ENCODE measurements at places on chromosomes 6 and 20.
A peak's percentile ranks its signal among the peaks of the same experiment; 100 is the strongest.

- no peak for DNase-seq
Observed at GRCh38 chr6:29211488-29211887, 40.8 kb downstream of the OR2J2 start.

GRCh38 chr6:55713436-55713835, 134.4 kb upstream of the HMGCLL1 start:
- no peak for DNase-seq

DNA sequence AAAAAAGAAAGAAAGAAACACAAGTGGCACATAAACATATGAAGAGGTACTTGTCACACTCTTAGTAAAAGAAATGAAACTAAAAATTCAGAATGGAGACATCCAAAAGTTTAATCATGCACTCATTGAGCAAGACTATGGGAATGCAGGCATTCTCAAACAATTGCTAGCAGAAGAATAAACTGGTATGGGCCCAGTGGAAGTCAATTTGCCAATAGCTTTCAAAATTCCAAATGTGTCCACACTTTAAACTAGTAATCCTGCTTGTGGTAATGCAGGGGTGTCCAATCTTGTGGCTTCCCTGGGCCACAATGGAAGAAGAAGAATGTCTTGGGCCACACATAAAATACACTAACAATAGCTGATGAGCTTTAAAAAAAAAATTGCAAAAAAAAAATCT, 97.4 kb downstream of the EPB41L2 start:
- DNase-seq: no peak

DNA sequence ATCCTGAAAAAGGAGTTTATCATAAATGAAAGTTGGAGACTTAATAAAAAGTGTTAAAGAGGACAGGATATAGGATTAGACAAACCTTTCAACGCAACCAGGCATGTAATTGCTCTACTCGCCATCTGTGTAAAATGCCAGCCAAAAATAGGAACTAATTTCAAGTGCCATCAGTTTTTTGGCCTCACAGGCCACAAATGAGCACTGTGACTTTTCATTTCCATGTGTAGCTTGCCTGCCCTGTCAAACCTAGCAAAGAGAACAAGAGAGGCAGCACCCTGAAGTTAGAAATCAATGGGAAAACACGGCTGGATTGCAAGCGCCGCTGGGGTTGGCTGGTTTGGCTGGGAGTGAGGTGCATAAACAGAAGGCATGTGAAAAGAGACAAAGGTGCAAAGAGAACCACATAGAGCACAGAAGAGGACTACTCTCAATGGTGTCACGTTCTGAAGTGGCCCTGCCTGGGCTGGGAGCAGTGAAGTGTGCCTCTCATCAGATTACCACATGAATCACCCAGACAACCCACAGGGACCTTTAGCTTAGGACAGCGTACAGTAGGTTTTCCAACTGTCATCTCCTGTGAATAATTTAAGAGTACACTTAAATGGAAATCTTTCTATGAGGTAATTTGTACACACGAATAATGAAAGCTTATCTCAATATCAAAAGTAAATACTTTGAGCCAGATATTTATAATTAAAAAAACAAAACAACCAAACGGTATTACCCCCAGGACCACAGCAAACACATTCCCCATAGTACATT, 78.0 kb upstream of the NHSL1 start:
- DNase-seq: no peak

DNA sequence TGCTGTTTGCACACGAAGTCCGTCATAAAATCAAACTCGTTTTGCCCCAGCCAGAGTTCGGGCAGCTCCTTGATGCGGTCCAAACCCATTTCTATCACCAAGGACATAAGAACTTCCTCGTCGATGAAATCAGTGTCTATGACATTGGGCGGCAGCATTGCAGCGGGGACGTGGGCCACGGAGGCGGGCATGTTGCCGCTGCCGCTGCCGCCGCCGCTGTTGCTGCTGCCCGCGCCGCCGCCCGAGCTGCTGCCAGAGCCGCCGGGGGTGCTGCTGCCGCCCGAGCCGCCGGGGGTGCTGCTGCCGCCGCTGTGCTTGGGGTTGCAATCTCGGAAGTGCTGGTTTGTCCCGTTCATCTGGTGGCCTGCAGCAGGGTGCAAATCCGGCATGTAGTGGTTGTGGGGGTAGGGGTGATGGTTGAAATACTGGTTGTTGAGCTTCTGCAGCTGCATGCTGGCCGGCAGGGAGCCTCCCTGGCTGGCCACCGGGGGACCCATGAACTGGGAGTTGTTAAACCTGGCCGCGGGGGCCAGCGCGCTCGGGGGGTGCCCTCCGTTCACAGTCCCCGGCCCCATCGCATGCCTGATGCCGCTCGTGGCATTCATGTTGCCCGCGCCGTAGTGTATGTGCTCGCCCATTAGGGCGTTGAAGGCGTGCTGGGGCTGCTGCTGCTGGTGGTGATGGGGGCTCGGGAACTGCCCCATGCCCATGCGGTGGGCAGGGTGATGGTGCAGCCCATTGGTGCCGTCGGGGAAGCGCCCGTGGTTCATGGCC, 1.1 kb downstream of the CITED2 start:
- DNase-seq: peak; percentile 74

DNA sequence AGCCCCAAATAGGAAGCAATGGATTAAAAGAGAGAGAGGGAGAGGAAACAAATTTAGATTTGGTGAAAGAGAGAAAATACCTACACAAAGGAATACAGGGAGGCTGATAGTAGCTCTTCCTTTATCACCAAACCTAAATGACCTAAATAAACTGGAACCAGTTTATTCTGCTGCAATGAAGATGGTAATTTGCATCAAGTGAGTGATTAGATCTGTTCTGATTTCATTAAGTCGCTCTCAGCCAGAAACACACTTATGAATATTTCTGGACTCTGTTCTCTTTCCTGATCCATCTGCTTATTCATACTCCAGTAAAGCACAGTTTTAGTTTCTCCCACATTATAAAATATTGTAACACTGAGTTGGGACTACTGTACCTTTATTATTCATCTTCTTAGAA, 83.4 kb upstream of the BMP5 start:
- DNase-seq: no peak

DNA sequence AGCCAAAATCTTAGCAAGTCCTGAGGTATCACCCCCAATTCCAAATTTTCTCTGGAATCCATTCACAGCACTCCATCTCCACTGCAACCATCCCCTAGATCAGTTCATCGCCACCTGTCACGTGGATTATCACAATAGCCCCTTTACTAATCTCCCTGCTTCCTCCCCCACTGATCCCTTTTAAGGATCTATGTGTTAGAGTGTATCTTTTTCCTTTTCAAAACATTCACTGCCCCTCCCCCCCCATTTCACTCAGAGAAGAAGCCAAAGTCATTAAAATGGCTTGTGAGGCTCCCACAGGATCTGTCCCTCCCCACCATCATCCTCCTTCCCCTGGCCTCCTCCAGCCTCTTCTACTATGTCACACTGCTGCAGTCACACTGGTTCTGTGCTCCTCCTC, 18.4 kb upstream of the SPAG4 start:
- no peak for DNase-seq

DNA sequence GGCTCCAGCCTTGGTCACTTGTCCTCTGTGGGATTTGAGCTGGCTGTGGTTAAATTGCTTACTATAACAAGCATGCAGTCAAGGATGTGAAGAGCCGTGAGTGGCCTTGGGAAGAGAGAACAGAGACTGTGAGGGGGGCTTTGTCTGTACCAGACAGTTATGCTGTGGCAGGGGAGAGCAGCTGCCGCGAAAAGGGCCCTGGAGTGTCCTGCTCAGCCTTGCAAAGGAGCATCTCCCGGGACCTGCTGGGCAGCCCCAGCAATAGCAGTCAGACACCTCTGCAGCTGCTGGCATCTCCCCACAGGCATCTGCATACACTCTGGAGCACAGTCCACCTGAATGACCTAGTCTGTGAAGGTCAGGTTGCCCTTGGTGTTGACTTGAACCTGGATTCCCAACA, 6.3 kb downstream of the EBF4 start:
- DNase-seq: no peak

DNA sequence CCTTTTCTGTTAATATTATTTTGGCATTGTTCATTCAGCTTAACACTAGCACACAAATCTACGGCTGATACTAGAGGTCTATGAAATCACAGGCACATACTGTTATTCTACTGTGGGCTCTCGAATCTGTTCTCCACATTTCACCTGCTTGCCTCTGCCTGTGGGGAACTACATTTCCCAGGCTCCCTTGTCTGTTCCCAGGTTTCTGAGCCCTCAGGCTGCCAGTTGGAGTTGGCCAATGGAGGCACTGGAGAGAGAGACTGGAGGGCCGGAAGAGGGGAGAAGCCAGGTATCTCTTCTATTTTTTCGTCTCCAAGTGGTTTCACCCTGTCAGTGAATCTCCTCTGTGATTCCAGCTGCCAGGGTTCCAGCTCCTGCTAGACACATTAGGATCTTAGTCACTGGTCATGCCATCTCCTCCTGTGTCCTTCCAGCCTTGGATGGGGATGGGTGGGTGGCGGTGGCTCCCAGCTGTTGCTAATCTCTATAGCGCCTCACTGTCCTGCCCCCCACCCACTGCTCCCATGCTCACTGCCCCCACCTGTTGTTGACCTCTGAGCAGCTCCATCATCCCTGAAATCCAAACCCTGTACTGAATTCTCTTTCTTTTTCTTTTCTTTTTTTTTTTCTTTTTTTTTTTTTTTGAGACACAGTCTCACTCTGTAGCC, 188.2 kb downstream of the LRFN2 start:
- DNase-seq: no peak

DNA sequence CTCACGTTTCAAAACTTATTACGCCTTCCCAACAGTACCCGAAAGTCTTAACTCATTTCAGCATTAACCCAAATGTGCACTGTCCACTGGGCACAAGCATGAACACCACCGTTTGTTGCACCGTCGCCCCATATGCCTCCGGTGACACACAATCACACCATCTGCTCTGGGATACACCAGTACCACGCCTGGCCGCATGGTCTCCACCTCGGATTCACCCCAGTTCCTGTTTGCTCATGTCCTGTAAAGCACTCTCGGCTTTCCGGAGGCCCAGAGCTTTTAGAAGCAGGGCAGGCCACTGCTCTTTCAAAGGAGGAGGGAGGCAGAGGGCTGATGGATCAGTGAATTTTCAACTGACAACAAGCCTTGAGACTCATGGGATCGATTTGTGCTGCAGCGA, 1570.0 kb upstream of the DEFB115 start:
- DNase-seq: no peak

DNA sequence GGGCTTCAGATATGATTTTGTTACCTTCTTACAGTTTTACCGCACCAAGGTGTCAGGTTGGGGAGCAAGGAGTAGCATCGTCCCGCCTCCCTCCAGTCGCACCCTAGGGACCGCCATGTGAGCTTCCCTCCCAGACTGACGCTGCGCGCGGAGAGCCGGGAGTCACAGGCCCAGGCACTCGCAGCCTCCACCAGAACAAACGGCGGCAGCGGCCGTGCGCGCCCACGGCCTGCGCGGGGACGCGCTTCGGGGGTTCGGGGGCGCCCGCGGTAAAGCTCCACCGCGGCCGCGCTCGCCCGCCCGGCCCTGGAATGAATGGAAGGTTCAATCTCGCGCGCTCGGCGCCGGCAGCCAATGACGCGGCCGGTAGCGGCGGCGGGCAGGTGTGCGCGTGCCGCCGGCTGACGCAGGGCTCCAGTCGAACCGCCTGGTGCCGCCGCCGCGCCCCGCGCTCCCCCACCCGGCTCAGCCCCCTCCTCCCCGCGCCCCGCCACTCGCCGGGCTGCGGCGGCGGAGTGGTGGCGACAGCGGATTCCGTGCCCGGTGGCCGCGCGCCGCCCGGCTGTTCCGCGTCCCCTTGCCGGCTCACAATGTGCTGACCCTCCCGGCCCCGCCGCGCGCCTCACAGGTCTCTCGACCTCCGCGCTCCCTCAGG, 16.5 kb upstream of the LIN28B start:
- no peak for DNase-seq

GRCh38 chr6:54262971-54263370, 45.3 kb upstream of the TINAG start:
- no peak for DNase-seq

DNA sequence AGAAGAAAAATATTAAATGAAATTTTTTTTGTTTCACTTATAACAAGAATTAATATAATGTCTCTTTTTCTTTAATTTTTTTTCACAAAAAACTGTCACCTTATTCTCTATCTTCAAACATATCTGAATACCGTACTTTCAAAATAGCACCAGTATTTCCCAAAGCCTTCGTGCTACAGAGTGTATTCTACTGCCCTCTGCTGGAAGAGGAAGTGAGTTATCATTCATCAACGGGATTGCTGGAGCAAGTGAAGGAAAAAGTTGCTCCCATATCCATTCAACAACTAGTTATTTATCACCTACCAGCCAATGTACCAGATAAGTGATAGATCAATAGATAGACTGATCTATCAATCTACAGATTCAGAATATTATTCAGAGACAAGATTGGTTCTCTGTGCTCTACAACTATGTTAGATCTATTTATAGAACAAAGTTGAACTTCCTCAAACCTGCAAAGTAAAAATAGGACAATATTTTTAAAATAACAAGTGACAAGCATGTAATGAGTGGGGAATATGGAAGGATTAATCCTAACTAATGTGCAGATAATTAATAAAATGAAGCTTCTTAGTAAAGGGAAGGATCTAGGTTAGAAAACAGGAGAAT, 26.7 kb upstream of the TFAP2B start:
- DNase-seq: no peak

DNA sequence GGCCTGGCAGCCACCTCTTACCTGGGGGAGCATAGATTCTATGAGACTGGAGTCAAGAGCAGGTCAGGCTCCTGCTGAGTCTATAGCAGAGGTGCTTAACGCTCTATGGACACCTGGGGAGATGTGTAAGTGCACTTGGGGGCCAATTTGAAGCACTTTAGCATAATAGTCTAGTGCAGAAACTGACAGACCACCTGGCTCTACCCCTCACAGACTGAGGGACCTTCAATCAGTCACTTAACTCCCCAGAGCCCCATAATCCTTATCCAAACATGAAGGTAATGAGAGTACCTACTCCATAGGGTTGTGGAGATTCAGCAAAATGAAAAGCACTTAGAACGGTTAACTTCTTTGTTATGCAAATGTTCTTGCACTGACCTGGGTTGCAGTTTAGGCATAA, 87.3 kb upstream of the SLC22A16 start:
- DNase-seq: no peak

GRCh38 chr20:36028106-36028808, 59.9 kb downstream of the CNBD2 start:
- DNase-seq: no peak

DNA sequence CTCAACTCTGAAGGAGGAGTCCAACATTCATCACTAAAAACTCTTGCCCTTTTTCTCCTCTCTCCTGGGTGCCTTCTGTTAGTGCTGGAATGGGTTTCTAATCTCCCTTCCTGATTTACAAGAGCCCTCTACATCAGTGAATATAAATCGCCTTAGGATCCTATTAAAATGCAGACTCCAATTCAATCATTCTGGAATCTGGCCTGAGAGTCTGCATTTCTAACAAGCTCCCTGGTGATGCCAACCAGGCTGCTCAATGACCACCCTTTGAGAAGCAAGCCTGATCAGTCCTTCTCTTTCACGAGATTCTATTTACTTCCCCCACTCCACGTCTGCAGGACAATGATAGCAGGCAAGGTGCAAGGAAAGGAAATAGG, 72.8 kb upstream of the E2F3 start:
- no peak for DNase-seq

DNA sequence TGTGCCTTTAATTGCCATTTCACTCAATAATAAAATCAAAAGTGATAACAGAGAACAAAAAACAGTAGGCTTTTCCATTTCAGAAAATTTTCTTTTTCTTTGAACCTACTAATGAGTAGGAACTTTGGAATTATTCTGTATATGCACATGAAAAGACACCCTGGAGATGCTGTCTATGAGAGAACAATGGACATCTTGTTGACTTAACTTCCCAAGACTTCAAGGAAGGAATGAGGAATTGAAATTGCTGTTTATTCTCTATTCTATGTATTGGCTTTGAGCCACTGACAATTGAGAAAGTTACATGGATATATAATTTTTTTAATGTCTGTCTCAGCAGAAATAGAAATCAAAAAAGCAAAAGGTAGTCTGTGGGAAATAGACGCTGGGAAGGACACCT, 98.6 kb upstream of the PCSK2 start:
- DNase-seq: no peak
